Mammary epithelial cell (primary cell): ENCODE measurements at places on chromosomes 13 and 19. TPM values are rescaled to one million over a fixed set of nuclear protein-coding genes. Genes with fewer than 3 reads are reported as not detected.

DNA sequence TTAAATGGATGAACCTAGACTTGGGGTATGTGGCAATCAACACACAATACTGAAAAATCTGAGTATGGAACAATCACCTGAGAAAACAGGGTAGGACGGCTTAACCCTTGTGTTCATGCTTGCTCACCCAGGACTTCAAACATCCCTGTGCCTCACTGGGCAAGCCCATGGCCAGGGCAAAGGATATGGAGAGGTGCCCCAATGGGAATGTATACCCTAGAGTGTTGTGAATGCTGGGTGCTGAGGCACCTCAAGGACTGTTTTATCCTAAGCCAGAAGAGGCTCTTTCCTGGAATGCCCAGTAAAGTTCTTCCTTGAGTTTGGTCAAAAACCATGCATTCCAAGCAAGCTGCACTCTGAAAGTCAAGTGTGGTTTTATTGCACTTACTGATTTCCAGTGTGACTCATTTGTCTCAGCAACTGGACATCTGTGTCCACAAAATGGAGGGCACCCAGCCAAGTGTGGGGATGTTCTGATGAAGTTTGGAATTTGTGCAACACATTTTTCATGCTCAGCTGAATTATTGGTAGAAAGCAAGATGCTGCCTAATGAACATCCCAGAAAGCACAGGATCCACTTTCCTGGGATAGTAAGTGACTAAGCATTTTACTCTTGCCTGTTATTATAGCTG is 531.3 kb downstream of the RFC3 start:
- peak; percentile 85 for DNase-seq

GRCh38 chr13:79196366-79196765 is 209.7 kb downstream of the RBM26 start:
- no peak for DNase-seq

DNA sequence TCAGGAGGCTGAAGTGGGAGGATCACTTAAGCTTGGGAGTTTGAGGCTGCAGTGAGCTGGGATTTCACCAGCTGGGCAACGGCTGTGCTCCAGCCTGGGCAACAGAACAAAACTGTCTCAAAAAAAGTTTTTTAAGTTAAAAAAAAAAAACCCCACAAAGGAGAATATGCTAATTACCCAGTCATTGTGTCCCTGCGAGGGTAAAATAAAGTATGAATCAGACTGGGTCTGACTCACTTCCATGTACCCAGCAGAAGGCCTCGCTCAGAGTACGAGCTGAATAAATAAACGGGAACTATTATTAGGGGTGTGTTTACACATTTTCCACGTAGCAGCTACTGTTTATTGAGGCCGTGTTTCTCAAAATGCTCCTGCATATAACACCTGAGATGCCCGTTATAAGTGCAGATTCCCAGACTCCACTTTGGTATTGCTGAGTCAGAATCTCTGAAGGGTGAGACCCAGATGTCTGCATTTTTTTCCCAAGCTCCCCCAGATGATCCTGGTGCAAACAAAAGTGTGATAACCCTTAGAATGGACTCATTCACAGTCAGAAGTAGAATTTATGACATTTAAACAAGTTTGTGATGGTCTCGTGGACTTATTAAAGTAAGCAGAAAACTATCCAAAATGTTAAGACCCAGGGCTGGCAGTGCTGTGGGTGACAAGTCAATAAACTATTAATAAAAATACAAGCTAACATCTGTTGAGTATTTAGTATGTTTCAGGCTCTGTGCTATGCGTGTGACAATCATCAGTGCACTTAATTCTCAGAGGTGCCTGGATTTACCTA is 28.2 kb downstream of the KCNC3 start:
- peak; percentile 51 for DNase-seq

DNA sequence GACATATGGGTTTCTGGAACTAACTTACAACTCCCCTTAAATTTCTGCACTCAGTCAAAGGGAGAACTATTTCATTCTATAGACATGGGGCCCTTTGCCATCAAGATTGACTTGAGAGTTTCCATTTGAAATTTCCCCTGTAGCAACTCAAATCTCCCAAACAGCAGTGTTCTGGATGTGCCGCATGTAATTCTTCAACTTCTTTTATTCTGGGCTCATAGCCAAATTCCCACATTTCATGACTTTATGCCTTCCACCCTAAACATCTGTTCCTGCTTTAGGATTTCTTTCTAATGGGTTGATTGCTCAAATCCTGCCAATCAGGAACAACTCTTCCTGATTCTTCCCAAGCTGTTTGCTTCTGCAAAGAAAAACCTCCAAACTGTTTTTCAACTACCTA is 336.0 kb downstream of the TBC1D4 start:
- DNase-seq, result no peak

DNA sequence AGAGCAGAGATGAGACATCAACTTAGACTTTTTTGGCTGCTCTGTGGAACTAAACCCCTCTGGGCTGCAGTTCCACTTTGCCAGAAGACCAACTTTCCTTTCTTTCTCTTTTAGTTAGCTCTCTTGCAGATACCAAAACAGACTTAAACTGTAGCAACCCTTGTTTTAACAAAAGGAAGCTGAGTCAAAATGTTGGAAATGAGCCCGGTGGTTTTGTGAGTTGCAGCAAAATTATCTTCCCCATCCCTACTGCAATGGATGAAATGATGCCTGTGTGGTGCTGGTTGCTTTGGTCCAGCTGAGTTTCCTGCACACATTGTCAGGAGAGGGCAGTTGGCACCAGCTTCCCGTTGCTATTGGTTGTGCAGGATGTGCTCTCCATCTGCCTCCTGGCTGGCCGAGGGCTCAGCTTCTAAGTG is 115.3 kb downstream of the LRCH1 start:
- DNase-seq, result peak; percentile 78

- no peak for DNase-seq
Observed at GRCh38 chr13:113005076-113005865, 36.3 kb downstream of the MCF2L start.

- DNase-seq, result peak; percentile 44
Observed at GRCh38 chr19:33416307-33417215, 43.1 kb downstream of the CEBPG start.

DNA sequence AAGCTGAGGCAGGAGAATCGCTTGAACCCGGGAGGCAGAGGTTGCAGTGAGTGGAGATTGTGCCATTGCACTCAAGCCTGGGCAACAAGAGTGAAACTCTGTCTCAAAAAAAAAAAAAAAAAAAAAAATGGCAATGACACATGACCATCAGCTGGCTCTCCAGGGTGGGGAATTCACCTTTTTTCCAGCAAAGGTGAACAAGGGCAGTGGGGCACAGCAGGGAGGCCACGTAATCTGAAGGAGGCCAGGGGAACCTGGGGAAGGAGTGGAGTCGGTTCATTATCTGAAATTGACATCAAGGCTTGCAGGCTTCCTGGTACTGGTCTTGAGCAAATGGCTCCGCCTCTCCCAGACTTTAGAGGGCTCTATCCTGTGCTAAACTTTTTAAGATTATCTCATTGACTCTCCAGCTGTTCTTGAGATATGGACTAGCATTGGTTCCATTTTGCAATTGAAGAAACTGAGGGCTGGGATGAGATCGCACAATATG is 28.1 kb downstream of the KEAP1 start:
- DNase-seq, result no peak

GRCh38 chr13:58933475-58933874 is 1230.3 kb downstream of the DIAPH3 start:
- no peak for DNase-seq

DNA sequence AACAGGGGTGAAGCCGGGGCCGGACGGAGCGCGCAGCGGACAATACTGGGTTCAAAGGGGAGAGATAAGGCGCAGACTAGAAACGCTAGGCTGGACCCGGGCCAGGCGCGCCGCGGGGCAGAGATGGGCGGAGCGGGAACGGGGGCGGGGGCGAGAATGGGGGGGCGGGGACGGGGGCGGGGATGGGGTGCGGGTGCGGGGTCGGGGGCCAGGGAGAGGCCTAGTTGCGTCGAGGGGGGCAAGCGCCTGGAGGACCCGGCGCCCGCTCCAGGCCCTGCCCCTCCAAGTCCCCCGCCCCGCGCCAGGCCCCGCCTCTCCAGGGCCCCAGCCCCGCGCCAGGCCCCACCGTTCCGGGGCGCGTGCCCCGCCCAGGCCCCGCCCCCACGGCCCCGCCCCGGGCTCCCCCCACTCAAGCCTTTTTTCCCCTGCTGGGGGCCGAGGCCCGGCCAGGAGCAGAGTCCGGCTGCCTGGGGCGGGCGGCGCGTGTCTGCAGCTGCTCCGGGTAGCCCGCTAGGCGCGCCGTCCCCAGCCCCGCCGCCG is at the start of gene CERS4:
CERS4 (plus strand) TSS at position 449 of the 540 bp plus-strand sequence. CDS start 41,707 bp downstream, outside the sequence.
- no peak for DNase-seq

DNA sequence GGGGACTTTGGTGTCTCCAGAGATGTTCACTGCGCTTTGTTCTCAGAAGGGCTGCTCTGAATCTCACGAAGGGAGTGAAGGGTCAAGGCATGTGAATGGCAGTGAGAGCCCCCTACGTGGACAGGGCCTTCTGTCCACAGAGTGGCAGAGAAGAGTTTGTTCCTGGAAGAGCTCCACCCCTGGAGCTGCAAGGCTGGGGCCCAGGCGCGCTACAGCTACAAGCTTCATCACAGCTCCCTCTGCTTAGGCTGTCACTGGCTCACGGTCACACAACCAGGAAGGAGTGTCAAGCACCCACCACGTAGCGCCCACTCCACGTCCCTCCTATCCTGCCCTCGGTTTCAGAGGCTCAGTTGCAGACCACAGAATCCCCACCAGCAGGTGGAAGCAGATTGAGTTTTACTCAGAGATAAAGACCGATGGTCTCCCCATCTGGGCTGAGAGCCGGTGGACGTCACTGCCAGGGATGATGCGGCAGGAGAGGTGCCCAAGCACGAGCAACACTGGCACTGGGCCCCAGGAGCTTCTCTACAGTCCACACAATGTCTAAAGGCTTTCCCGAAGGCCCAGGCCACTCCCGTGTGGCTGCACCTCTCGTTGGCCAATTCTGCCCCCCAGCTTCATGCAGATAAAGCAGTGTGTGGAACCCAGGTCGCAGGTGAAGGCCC is 23.0 kb upstream of the TFDP1 start:
- DNase-seq, result no peak

GRCh38 chr19:46621191-46622117 is 3.4 kb downstream of the PTGIR start:
- no peak for DNase-seq

DNA sequence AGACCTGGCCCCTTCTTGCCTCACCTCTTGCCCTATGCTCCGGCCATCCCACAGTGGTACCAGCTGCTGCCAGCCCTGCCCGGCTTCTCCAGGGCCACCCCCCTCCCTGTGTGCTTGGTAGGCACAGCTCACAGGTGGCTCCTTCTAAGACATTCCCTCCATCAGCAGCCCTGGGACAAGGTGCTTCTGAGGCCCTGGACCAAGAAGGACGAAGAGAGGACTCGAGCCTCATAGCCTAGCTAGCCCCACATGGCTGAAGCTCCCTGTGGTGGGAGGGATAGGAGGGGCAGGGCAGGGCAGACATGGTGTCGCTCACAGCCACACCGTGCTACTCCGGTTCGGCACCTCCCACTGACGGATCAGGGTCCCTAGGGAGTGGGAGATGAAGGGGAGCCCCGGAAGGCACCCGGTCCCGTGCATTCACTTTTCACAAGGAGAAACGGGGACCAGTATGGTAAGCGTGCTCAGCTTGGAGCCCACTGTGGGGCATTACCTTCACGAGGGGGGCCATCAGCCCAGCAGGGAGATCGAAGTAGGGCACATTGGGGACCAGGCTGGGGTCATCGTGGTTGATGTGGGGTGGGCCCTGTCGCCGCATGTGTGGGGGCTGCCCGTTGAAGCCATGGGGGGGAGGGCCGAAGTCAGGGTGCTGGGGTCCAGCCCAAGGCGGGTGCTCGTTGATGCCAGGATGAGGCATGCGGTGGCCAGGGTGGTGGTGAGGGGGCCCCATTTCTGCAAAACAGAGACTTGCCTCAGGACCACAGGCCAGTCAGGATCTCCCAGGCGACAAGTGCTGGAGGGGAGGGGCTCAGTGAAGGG is 19.5 kb downstream of the CHERP start:
- DNase-seq, result no peak

- DNase-seq, result no peak
Observed at GRCh38 chr13:99477493-99477892, 23.8 kb upstream of the TM9SF2 start.

- no peak for DNase-seq
Observed at GRCh38 chr19:42402376-42403116, 12.4 kb upstream of the CNFN start.

DNA sequence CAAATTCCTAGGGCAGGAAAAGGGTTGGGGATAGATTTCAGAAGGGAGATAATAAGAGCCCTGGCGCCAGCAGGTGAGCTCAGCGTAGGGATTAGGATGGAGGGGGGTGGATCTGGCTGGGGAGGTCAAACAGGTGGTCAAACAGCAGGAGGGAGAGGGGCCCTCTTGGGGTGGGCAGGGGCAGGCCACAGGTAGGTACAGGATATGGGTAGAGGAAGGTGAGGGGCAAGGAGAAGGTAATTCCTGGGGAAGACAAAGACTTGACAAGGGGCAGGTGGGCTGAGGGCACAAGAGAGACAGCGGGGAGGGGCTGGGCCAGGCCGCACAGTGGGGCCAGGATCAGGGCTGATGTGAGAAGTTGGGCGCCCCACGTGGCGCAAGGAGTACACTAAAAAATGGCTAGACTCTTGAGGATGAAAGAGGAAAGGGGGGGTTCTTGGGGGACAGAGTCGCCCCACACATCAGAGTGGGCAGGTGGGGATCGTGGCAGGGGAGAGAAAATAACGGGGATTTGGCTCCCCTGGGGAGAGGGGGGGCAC is 713 bp downstream of the KRI1 start:
- DNase-seq, result no peak

DNA sequence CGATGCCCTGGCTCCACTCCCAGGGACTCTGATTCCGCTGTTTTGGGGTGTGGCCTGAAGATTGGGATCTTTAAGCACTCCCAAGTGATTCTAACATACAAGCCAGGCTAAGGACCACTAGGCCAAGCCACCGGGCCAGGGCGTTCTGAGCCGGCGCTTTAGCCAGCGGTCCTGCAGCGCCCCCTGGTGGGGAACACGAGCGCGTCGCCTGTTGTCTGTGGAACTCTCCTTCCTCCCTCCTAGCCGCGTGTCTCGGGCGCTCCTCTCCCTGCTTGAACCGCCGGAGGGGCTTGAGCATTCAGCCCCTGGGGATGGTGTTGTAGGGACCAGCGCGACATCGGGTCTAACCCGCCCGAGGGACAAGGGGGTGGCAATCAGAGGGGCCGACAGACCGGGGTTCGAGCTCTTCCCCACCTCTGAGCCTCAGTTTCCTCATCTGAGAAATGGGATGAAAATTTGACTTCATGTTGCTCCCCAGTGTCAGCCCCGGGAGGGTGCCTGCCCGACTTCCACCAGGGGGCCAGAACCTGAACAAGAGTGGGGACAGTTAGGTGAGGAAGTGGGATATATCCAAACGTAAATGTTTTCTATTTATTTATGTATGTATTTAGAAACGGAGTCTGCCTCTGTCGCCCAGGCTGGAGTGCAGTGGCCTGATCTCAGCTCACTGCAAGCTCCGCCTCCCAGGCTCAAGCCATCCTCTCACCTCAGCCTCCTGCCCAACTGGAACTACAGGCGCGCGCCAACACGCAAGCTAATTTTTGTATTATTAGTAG is 18.0 kb upstream of the PNMA8B start:
- peak; percentile 57 for DNase-seq

CADM4 gene
- polyA plus RNA-seq, result 4.5 TPM

LGALS14 gene
- polyA plus RNA-seq, result not detected

KIR3DL2 gene
- not detected for polyA plus RNA-seq

STAP2 gene
- polyA plus RNA-seq, result 55.0 TPM

SLC25A41 gene
- 0.06 TPM for polyA plus RNA-seq

RFX1 gene
- 1.2 TPM for polyA plus RNA-seq

APC2 gene
- 0.08 TPM for polyA plus RNA-seq
